ENCODE measurements at places on chromosomes 3 and 15. TPM values are rescaled to one million over a fixed set of nuclear protein-coding genes. Genes with fewer than 3 reads are reported as not detected.

Gene TNFSF10
- not detected for total RNA-seq

Gene TNFAIP8L3
- total RNA-seq: 0.35 TPM

- no peak for DNase-seq
- H3K27me3 ChIP-seq: no peaks in the 10 kb centered on the region
- H3K4me3 ChIP-seq: no peak overlapping the region
- H3K4me1 ChIP-seq: no peaks in the 10 kb centered on the region
Observed at GRCh38 chr3:115876876-115877614, 253.7 kb downstream of the GAP43 start.

DNA sequence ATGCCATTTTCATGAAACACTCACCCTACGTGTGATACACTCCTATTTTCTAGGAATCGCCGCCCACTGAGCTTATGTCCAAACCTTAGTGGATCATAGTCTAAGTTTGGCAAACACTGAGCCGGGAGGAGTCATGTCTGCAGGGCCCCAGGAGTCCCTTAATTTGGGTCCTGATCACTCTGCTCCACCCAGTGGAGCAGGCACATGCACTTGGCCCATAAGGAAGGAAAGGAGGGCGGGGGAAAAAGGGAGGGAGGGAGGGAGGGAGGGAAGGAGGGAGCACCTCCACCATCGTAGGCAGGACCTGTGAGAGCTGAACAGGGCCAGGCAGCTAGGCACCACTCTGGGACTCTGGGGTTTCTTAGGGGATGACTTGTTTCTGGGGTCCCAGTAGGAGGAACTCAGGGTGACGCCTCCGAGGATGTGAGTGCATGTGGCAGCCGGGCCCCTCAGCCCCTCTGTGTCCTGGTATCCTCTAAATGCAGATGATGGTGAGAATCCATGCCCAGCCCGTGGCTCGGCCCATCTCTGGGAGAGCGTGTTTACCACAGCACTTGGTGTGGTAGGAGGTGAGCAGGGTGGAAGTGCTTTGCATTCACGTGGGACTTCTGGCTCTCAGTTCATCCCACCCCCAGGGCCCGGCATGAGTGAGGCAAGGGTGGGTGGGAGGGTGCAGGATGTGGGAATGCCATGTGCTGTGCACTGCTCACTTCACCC is 109.4 kb downstream of the KLF13 start:
- H3K4me1 ChIP-seq: peaks cover 27% of the 10 kb centered on the region
- no peak overlapping the region for H3K4me3 ChIP-seq
- no peaks in the 10 kb centered on the region for H3K27me3 ChIP-seq
- no peak for DNase-seq
- H3K27ac ChIP-seq: peak overlapping the region; percentile 80
- no peaks in the 10 kb centered on the region for H3K36me3 ChIP-seq

Gene ITIH1
- not detected for total RNA-seq

- DNase-seq: no peak
- peaks cover 2% of the 10 kb centered on the region for H3K4me1 ChIP-seq
- H3K4me3 ChIP-seq: no peak overlapping the region
- no peak overlapping the region for H3K27ac ChIP-seq
- peaks cover 3% of the 10 kb centered on the region for H3K36me3 ChIP-seq
Observed at GRCh38 chr3:138761002-138761401, 73.7 kb downstream of the PIK3CB start.

Measured in osteocyte (in vitro differentiated cells).